ENCODE measurements at places on chromosomes 4 and X. TPM values are rescaled to one million over a fixed set of nuclear protein-coding genes. Genes with fewer than 3 reads are reported as not detected.
A peak's percentile ranks its signal among the peaks of the same experiment; 100 is the strongest.

DNA sequence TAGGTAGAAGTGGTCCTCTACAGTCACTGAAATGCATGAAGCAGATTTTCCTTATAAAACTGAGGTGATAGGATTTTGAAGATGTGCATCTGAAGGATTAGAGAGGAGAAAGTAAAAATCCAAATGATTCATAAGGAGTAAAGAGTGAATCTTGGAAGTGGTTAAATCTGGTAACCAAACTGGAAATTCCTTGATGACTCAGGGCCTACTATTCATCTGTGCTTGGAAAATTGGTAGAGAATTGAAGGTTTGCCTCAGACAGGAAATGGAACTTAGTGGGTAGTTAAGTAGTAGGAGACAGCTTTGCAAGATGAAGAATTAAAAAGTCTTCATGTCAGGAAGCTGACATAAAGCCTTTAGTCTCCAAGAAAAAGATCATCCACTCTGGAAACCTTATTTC lies 368.9 kb upstream of the CTSO start:
- DNase-seq = peak; percentile 82

- DNase-seq = no peak
Measured at GRCh38 chr4:71283642-71284257, 55.1 kb upstream of the SLC4A4 start.

DNA sequence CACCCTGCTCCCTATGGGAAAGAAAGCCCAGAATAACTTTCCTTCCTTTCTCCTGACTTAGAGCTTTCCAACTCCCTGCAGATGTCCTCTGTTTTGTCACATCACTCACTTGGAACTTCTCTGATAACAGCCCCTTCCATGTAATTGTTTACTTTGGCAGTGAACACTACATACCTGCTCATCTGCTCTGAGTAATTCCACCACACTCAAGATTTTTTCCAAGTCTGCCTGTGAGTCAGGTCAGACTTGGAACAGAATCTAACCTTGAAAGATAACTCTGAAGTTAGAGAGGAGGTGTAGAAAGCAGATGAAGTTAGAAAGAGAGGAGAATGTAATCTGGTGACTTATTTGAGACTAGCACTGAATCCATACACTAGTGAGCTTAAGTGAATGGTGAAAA lies 7.4 kb downstream of the MAGEB10 start:
- DNase-seq = no peak

DNA sequence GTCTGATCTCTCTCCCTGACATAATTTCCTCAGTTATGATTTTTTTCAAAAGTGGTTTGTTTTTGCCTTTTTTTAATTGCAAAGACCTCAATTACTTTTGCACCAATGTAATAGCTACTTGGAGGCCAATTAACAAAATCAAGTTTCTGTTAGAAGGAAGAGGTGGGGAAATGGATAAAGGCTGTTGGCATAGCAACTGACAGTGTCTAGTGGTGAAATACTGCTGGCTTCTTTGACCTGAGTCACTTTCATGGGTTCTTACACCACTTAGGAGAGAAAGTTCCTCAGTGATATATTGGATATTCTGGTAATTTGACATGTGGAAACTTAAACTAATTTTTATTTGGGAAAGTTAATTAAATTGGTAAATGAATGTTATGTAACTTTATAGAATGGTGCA lies 26.5 kb upstream of the ATP8A1 start:
- no peak for DNase-seq

DNA sequence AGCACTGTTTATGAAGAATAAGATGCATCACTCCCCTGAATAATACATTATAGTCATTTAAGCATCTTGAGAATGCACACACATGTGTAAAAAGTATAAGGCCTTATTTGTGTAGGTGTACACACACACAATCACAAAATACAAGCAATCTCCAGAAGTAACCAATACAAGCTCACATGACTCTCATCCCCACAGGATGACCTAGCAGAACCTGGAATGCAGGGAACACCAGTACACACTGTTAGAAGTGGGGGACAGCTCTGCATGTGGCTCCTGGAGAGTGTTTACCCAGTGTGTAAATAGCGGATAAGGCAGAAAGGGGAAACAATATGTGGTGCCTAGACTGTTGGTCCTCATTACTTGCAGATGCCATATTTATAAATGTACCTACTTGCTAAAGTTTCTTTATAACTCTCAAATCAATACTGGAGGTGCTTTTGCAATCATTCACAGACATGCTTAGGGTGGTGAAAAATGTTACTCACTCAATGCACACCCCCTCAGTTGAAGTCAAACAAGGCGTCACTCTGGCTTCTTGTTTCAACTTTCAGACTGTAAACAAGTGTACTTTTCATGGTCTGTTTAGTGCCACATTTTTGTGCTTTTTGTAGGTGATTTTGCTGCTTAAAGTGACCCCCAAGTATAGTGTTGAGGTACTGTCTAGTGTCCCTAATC lies 73.1 kb downstream of the MAGEB17 start:
- no peak for DNase-seq

DNA sequence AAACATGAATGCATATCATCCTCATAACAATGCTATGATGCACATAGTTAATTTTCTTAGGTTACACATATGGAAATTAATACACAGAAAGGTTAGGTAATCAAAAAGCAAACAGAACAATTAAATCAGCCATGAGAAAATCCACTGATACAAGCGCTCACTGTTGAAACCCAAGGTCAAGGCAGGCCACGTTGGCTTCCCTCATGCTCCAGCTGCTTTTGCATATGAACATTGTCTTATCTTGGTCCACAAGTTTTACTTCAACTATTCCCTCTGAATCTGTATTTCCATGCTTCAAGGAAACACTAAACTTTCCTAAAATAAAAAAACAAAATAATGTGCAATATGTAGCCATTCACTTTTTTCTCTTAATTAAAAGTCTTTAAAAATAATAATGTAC lies 34.5 kb upstream of the PLA2G12A start:
- no peak for DNase-seq

GRCh38 chr4:127533028-127533700 lies 99.6 kb upstream of the INTU start:
- DNase-seq = no peak

DNA sequence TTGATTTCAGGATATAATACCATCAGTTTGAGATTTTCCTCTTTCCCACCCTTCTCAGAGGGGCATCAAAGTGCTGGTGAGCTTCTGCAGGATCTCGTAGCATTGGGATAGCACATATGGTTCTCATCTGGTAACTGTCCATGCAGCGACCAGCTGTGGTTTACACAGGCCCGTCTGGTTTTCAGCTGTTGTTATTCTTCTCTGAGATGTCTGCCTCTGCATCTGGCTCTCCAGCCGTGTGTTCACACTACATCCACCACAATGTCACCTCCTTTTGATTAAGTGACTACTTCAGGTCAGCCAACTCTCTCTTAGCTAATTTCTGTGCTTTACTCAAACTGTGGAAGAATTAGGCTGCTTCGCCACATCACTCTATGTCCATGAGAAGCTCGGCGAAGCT lies 676.7 kb upstream of the TENM3 start:
- no peak for DNase-seq

DNA sequence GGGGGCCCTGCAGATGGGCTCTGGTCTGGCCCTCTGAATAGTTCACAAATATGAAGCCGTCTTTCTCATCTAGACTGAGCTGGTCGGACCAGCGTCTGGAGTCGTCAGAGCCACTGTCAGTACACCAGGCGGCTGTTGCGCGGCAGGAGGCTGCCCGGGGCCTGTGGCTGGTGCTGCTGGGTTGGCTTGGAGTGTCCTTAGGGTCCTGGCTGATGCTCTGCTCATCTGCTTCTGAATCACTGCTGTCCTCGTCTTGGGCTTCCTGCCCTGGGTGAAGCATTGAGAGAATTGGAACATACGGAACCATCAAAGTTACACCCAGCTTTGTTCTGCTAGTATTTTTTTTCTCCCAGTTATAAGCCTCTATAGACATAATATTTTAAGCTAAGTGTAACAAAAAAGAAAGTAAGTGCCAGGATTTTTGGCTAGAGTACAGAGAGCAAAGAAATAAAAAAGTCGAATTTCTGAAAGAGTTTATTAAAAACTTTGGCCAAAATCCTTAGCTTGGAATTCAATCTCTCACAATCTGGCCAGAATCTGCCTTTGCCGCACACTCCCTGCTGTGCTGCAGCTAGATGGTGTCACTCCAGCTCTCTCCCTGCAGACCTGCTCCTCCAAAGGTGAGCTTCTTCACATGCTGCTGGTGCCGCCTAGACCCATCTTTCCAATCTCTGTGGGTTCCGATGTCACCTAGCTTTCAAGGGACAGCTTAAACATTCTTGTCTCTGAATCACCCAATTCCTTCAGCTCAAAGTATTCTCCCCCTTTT lies 96.2 kb downstream of the CDS1 start:
- no peak for DNase-seq

DNA sequence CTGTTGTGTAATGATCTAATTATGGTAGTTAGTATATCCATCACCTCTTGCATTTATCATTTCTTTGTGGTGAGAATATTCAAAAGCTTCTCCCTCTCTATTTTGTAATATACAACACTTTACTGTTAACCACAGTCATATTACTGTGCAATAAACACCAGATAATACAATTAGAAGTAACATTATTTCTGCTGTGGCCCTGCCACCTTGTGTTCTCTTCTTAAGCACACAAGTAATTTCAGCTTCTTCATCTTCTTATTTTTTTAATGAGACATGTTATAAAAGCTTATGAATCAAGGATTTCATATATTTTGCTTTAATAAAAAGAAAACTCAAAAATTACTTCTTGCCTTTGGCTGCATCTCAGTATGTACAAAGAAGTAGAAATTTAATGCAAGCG lies 675.2 kb upstream of the INTU start:
- DNase-seq = peak; percentile 11

DNA sequence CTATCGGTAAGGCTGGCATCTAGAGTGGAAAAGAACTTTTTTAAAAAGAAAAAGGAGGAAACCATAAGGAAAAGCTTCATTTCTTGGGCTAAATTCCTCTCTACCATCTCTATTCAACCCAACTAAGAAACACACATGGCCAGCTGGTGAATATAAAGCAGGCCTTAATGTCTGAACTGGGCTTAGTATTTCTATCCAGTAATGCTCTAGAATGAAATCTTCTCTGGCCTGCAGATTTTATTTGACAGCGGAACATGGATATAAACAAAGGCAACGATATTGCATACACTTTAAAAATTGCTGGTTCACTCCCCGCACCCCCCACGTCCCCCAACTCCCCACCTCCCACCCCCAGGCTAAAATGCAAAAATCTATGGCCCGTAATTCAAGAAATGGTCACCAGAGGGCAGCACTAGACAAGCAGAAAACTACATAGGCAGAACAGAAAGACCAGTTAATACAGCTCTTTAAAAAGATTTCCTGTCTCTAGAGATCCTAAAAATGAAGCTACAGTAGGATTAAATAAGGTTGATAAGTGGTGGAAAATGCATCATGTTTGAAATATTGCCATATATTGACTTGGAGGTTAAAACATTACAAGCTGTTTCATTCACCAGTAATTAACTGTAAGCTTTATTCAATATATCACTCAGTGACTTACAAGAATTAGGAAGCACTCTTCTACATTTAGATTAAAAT lies 155.2 kb upstream of the GALNT7 start:
- peak; percentile 11 for DNase-seq

DNA sequence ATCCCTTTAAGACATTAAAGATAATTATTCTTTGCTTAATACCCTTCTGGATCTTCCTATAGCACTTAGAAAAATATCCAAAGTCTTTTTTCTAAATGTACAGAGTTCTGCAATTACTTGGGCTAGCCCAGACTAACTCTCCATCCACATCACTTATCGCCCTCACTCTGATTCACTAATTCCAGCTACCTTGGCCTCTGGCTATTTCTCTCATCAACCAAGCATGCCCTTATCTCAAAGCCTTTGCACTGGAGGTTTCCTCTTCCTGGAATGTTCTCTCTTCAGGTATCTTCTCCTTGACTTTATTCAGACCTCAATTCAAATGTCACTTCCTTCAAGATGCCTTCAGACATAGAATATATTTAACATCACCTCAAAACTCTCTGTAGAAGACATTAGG lies 345.1 kb upstream of the SMIM31 start:
- no peak for DNase-seq

DNA sequence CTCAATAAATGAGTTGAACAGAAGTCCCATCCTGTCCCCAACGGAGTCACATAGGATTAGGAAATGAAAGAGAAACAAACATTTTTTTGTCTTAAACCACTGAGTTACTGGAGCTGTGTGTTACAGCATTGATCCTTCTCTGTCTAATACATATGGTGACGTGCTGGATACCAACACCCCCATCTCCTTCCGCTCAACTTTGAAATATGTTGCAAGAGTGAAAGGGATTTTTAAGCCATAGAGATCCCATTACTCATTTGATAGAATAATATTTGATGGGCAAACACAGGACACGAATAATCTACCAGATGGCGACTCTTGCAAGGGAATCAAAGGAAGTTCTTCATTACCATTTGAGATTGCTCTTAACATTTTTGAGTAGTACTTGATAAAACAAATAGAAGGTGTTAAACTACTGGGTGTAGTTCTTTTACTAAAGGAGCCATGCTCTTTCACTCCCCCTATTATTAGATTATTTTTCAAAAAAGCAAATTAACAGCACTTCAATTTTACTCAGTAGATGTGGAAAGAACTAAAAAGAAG lies 140.5 kb downstream of the PACRGL start:
- DNase-seq = no peak

GRCh38 chr4:89249313-89249712 lies 58.3 kb downstream of the GPRIN3 start:
- no peak for DNase-seq

The MAGEA8 gene
- not detected for total RNA-seq

The TSPYL2 gene
- total RNA-seq = 32.2 TPM

The CDKL5 gene
- 5.8 TPM for total RNA-seq

The CPLX1 gene
- 0.20 TPM for total RNA-seq

The ATP11C gene
- total RNA-seq = 26.0 TPM

The PABPC5 gene
- total RNA-seq = not detected

The NUDT11 gene
- total RNA-seq = 6.6 TPM

Measured in HFFc6 (cell line).